ENCODE measurements at places on chromosomes 12 and 14.

DNA sequence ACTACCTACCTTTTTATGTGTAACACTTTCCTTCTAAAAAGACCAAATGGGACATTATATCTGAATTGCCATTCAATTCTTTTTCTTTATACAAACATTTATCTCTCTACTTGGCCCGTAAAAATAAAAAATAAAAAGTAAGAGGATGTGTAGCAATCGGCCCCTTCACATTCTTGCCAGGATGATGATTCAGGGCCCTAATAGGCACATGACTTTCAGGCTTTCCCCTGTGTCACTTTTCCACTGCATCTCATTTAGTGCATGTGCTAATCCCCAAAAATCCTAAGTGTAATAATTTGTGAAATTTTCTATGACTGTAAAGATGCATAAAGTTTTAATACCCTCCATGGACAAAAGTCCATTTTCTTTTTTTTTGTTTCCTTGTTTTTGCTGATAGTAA is 23.0 kb upstream of the ATP2B1 start:
- H3K4me1 ChIP-seq, result no peaks in the 10 kb centered on the region
- no peak overlapping the region for H3K27ac ChIP-seq
- H3K27me3 ChIP-seq, result no peaks in the 10 kb centered on the region
- no peak for DNase-seq
- no peaks in the 10 kb centered on the region for H3K36me3 ChIP-seq

DNA sequence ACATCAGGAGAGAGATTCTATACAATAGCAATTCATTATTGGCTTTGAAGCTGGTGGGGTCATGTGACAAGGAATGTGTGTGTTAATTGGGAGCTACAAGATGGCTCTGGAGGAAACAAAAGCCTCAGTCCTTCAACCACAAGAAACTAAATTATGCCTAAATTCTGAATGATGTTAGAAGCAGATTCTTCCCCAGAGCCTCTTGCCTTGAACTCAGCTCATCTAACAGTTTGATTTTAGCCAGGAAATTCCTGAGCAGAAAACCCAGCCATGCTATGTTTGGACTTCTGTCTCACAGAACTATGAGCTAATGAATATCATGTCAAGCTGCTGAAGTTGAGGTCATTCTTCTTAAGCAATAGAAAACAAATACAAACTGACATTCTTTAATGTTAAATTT is 274.7 kb downstream of the SLC6A15 start:
- no peak overlapping the region for H3K27ac ChIP-seq
- no peak overlapping the region for H3K4me3 ChIP-seq
- no peaks in the 10 kb centered on the region for H3K27me3 ChIP-seq
- no peaks in the 10 kb centered on the region for H3K4me1 ChIP-seq
- H3K36me3 ChIP-seq, result no peaks in the 10 kb centered on the region
- DNase-seq, result no peak

- peak; percentile 29 for DNase-seq
- no peaks in the 10 kb centered on the region for H3K27me3 ChIP-seq
- H3K27ac ChIP-seq, result no peak overlapping the region
- H3K4me3 ChIP-seq, result no peak overlapping the region
- no peaks in the 10 kb centered on the region for H3K36me3 ChIP-seq
- no peaks in the 10 kb centered on the region for H3K4me1 ChIP-seq
Measured at GRCh38 chr14:64960762-64961276, 11.3 kb downstream of the RAB15 start.

GRCh38 chr12:81136519-81136918 is 58.6 kb downstream of the ACSS3 start:
- peak overlapping the region; percentile 72 for H3K27ac ChIP-seq
- H3K27me3 ChIP-seq, result no peaks in the 10 kb centered on the region
- no peaks in the 10 kb centered on the region for H3K36me3 ChIP-seq

DNA sequence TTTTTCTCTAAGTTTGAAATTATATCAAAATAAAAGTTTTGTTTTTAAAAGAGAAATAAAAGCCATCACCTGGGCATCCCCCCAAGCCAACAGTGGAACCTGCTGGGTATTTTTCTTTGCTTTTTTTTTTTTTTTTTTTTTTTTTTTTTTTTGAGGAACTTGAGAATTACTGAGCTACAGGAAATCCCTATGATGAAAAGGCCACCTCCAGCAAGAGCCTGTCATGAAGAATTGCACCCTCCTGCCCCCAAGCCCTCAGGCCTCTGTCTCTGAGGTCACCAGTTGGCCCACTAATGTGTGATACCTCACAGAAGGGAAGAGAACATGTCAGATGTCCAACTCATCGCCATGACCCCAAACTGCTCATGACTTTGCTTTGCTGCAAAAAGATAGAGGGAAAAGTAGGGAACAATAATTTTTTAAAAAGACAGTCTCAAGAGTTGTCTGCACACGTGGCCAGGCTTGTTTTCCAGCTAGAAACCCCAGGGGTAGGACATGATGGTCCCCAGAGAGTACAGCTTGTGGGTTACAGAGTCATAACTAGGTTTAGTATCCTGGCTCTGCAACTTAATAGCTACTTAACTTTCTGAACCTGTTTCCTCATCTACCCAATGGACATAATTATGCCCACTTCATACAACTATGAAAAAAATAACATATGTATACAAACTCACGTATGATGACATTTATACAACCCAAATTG is 124.3 kb upstream of the EGLN3 start:
- H3K27ac ChIP-seq, result no peak overlapping the region
- no peak overlapping the region for H3K4me3 ChIP-seq
- no peaks in the 10 kb centered on the region for H3K36me3 ChIP-seq
- no peaks in the 10 kb centered on the region for H3K27me3 ChIP-seq
- H3K4me1 ChIP-seq, result peaks cover 13% of the 10 kb centered on the region

- DNase-seq, result no peak
- no peak overlapping the region for H3K27ac ChIP-seq
- no peak overlapping the region for H3K4me3 ChIP-seq
- no peaks in the 10 kb centered on the region for H3K36me3 ChIP-seq
Measured at GRCh38 chr12:28104903-28105864, 85.1 kb upstream of the CCDC91 start.

DNA sequence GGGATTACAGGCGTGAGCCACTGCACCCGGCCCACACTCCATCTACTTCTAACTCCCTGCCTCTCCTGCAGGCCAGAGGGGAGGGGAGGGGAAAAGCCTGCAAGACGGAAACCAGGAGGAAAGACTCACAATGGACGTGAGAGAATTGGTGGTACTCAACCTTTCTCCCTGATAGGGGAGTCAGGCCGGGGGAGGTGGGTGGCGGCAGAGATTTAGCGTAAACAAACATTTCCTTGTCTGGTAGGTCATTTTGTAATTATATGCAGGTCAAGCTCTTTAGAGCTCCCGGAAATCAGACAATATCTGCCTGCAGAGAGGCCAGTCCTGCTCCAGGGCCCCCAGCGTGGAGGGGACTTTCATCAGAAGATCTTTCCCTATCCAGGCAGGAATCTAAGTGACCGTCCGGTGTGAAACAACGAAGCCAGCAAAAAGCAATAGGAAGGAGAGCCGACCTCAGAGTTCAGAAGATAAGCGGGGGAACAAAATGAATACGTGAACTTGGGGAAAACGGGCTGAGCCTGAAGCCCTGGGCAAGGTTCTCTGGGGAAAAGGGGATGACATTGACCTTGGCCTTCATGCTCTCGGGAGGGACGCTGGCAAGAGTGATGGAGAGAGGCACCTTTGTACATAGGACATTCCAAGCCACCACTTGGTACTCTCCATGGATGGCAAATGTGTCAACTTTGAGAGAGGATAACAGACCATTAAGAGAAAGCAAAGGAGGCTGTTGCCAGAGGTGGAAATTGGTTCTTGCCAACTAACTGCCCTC is 62.3 kb downstream of the SPRING1 start:
- no peak for DNase-seq
- no peaks in the 10 kb centered on the region for H3K27me3 ChIP-seq
- no peak overlapping the region for H3K27ac ChIP-seq
- no peak overlapping the region for H3K4me3 ChIP-seq

GRCh38 chr12:98845957-98846356 is 200.9 kb downstream of the APAF1 start:
- H3K27me3 ChIP-seq, result no peaks in the 10 kb centered on the region
- DNase-seq, result no peak
- no peak overlapping the region for H3K4me3 ChIP-seq

- no peaks in the 10 kb centered on the region for H3K4me1 ChIP-seq
- H3K27ac ChIP-seq, result no peak overlapping the region
- no peak overlapping the region for H3K4me3 ChIP-seq
Measured at GRCh38 chr12:77328326-77328725, 263.0 kb upstream of the E2F7 start.

DNA sequence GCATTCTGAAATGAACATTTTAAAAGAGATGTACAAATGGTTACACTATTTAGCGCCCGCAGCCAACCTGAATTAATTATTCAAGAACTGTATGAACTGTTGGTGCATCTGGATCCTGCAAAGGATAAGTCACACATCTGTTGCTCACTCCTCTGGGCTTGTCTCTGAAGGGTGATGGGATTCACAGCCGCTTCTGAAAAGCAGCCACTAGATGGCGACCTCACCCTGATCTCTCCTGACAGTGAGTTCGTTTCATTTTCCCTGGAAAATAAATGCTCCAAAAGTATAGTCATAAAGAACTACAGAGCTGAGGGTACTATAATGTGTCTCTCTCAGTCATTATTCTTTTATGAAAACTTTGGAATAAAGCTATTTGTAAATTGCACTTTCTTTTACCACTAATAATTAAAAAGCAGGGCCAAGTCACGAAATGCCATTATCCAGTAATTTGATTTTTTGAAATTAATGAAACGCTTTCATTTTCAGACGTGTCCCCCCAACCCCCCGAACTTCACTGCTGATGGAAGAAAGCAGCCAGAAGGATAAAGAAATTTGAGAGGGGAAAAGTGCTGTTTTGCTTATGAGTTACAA is 789.6 kb downstream of the NRXN3 start:
- no peaks in the 10 kb centered on the region for H3K36me3 ChIP-seq
- no peaks in the 10 kb centered on the region for H3K4me1 ChIP-seq
- no peak overlapping the region for H3K4me3 ChIP-seq

GRCh38 chr12:98819821-98820404 is 174.8 kb downstream of the APAF1 start:
- H3K4me3 ChIP-seq, result no peak overlapping the region
- no peaks in the 10 kb centered on the region for H3K27me3 ChIP-seq
- H3K27ac ChIP-seq, result no peak overlapping the region
- H3K4me1 ChIP-seq, result no peaks in the 10 kb centered on the region
- no peak for DNase-seq

- H3K27ac ChIP-seq, result no peak overlapping the region
- no peak overlapping the region for H3K4me3 ChIP-seq
- no peaks in the 10 kb centered on the region for H3K36me3 ChIP-seq
- H3K4me1 ChIP-seq, result no peaks in the 10 kb centered on the region
Measured at GRCh38 chr12:57905812-57906475, 35.4 kb upstream of the ATP23 start.

DNA sequence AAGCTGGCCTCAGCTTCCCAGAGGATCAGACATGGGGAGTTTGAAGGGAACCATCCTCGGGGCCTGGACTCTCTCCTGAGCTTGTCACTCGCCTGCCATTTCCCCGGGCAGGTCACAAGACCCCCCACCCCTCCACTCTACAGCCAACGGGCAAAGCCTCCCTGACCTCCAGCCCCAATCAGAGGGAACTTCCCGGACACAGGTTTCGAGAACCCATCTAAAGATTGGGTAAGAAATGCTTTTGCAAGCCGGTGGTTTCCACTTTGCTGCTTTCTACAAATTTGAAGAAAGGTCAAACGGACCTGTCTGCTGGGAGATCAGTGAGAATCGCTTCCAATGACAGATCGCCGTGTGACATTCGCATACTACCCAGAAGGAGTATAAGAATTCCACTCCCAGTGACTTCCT is 89.6 kb downstream of the SCARB1 start:
- H3K27ac ChIP-seq, result no peak overlapping the region
- DNase-seq, result no peak
- peaks cover 22% of the 10 kb centered on the region for H3K4me1 ChIP-seq

DNA sequence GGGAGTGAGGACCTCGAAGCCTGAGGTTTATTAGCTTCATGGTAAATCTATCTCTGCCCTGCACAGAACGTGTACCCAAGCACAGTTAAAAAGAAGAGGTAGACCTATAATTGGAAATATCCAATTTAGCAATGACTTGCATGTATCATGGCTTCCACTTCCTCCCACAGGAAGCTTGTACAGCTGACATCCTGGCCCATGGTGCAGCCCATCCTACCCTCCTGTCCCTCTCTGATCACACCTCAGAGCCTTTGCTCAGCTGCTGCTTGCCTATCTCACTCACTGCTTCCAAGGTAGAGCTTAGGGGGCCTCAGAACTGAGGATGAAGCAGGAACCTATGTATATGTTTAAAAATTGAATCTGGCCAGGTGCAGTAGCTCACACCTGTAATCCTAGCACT is 4.3 kb upstream of the BCDIN3D start:
- H3K27me3 ChIP-seq, result no peaks in the 10 kb centered on the region
- H3K4me3 ChIP-seq, result no peak overlapping the region
- H3K36me3 ChIP-seq, result no peaks in the 10 kb centered on the region

- peak overlapping the region; percentile 86 for H3K4me3 ChIP-seq
- peaks cover 26% of the 10 kb centered on the region for H3K4me1 ChIP-seq
- peak; percentile 68 for DNase-seq
- peaks cover 2% of the 10 kb centered on the region for H3K36me3 ChIP-seq
Measured at GRCh38 chr12:120115692-120116440, 687 bp downstream of the RAB35 start.

DNA sequence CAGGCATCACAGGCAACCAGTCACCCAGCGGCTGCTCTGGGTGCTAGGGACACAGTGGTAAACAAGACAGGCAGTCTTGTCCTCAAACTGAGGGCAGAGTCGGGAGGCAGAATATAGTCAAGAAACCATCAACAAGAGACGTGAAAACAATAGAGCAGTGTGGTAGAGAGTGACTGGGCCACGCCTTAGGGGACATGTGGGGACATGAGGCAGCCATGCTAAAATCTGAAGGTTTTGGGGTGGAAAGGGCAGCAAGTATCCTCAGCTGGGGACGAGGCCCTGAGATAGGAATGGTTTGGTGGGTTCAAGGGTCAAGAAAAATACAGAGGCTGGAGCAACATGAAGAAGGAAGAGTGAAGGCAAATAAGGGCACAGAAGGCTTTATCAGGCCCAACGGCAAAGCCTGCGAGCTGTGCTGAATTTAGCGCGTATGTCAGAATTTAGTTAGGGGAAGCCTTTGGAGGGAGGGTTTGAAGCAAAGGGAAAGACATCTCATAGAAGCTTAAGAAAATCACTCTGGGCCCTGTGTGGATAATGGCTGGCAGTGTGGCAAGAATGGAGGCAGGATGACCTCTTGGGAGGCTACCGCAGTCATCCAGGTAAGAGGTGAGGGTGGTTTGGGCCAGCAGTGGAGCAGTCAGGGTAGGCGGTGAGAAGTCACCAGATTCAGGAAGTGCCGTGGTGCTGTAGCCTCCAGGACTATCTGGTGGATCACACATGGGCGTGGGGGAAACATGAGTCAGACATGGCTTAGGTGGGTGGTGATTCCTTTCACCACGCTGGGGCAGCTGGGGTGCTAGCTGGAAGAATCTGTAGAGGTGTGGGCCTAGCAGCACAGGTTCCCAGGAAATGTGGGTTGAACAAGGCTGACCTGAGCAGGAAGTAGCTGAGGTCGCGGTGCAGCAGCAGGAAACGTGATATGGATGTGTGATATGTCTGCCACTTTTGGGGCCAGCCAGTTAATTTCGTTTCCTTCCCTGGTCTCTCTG is 3.0 kb downstream of the EVL start:
- H3K36me3 ChIP-seq, result no peaks in the 10 kb centered on the region
- H3K27ac ChIP-seq, result no peak overlapping the region
- H3K4me1 ChIP-seq, result no peaks in the 10 kb centered on the region
- no peak for DNase-seq
- no peaks in the 10 kb centered on the region for H3K27me3 ChIP-seq
